AG20443 (cell line): ENCODE measurements at places on chromosomes 4 and X.

DNA sequence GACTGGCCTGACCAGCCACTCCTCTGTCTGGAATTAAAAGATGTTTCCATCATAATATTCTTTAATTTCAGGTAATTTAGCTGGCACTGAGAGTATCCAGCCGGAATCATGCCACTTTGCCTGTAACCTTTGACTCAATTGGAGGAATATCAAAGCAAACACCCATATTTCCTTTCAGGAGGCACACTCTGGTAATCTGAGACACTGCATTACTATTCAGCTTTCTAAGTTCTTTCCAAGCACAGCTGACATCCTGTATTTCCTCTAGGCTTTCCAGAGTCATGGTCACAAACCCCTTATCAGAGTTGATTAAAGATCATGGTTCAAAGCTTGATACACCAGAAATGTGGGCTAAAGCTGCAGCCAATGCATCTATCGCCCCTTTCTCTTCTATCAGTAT is 29.3 kb downstream of the INTS12 start:
- no peak for DNase-seq

- no peak for DNase-seq
These were observed 518.0 kb downstream of the TMA16 start for GRCh38 chr4:164012396-164013027.

DNA sequence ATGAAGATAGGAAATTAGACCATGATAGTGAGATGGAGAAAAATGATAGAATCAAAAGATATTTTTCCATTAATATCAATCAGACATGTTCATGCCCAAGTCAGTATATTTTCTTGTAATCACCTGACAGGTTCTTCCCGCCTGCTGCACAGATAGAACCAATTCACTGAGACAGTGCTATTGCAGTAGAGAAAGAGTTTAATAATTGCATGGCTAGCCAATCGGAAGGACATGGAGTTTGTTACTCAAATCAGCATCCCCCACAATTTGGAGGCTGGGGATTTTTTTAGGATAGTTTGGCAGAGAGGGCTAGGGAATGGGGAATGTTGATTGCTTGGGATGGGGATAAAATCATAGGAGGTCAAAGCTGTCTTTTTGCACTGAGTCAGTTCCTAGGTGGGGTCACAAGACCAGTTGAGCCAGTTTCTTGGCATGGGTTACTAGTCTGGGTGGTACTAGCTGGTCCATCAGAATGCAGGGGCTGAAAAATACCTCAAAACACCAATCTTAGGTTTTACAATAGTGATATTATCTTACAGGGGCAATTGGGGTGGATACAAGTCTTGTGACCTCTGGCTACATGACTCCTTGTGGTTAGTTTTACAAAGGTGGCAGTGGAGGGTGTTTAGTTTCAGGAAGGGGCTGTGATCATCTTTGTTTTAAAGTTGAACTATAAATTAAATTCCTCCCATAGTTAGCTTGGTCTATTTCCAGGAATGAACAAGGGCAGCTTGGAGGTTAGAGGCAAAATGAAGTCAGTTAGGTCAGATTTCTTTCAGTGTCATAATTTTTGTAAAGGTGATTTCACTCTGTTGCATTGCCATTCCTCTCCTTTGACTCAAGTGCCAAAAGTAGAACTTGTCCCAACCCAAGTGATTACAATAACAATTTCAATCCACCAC is 100.3 kb upstream of the PDE5A start:
- DNase-seq, result no peak

DNA sequence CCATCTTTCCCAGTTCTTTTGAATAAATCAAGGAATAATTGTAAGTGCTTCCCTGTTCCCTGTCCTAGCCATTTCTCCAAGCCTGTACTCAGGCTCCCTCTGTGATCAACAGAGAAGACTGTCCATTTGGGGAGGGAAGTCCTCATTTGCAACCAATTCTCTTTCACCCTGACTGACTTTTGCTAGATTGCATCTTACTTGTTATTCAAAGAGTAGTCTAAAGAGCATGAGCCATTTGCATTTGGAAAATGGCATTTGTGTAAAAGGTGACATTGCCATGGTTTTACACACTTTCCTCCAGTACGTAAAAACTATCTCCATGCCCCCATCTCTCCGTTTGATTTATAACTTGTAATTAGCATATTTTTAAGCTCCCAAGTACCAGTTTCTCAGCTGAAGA is 110.6 kb downstream of the MBNL3 start:
- DNase-seq, result no peak

- DNase-seq, result peak; percentile 65
These were observed 12.7 kb upstream of the GTPBP6 start for GRCh38 chrX:331151-331824.

GRCh38 chrX:3271834-3272186 is 74.6 kb downstream of the MXRA5 start:
- DNase-seq, result peak; percentile 54

DNA sequence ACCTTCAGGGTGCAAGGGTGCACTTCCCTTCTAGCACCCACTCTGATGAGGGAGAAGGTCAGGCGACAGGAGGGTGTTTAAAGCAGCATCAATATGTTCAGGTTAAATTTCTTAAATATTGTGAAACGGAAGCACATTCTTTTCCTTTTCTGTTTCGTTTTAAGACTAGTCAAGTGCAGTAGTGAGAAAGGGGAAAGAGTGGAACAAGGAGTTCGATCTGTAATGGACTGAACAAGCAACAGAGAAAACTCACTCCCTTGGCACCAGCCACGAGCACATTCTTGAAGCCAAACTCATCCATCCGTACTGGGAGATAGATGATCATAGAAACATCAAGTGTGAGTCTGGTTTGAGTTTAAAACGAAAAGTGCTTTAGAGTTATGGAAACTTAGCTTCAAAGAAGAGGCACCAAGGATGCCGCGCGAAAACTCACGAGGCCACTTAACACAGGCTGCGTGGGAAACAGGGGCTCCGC is 815 bp downstream of the FAM53A start:
- DNase-seq, result peak; percentile 66

- DNase-seq, result peak; percentile 66
These were observed 58.6 kb upstream of the DCTD start for GRCh38 chr4:182975806-182976205.

DNA sequence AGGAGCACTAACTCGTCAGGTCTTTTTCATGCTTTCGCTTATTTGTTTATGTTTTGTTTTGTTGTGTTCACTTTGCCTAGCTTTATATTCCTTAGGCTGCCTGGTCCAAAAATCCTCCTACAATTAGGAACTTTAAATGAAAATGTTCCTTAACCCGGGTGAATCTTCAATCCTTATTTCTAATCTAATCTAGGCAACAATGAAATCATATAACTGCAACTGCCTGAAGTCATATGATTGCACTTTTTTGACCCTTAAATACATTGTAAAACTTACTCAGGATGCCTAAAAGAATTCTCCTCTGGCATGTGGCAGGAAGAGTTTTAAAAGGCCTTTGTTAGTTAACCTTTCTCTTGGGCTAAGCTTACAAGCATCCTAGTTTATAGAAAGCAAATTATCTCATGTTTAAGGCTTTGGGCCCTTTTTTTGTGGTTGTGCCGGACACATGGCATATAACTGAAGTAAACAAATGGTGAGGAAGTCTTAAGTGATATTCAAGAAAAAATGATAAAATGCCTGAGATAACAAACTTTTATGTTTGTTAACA is 279.4 kb downstream of the FAT4 start:
- DNase-seq, result no peak

DNA sequence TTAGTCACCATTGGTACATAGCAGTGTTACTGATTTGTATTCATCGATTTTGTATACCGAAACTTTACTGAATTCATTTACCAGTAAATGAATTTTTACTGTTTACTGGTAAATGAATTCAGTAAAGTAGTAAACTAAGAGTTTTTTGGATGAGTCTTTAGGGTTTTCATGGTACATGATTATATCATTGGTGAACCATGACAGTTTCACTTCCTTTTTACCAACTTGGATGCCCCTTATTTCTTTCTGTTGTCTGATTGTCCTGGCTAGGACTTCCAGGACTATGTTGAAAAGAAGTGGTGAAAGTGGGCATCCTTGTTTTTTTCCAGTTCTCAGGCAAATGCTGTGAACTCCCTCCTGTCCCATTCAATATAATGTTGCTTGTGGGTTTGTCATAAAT is 494.9 kb downstream of the GALNTL6 start:
- DNase-seq, result no peak

DNA sequence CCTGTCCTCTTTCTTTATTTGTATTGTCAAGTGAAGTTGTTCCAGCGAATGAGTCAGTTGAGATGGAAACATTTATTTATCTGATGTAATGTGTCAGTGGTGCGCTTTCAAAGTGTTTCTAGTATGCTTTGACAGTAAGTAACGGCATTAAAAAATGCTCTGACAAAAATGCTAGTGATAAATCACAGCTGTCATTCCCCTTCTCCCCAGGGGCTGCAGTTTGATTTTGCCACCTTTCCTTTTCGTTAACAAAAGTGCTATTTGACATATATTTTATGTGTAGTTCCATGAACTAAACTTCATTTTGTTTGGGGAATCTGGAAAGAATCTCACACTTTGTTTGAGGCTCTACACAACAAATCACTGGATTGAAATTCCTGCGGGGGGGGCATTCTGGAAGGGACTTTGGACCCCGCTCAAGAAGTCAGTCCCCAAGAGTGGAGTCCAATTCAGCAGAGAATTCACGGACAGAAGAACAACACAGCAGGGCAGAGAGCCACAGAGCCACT is 7.6 kb upstream of the TBC1D19 start:
- DNase-seq, result peak; percentile 52

- no peak for DNase-seq
These were observed 170.6 kb downstream of the KDR start for GRCh38 chr4:54954656-54955388.

- DNase-seq, result peak; percentile 75
These were observed 88.5 kb downstream of the KIT start for GRCh38 chr4:54746218-54746617.

- no peak for DNase-seq
These were observed 116.9 kb downstream of the RASL11B start for GRCh38 chr4:52979020-52979419.

DNA sequence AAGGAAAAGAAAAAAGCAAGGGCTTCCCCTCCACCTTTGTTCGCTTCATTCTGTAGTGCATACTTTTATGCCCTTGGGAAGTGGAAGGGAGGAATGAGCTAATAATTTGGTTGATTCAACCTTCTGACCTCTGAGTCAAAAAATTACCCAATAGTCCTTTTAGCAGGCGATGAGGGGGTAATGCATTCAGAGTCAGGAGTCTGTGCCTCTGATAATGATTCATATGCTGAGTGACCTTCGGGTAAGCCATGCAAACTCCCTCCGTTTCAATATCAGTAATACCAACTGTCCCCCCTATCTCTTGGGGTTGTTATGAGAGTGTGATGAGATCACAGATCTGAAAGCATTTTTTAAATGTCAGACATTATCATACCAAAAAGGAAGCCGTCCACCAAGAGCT is 41.6 kb upstream of the ACSL4 start:
- peak; percentile 70 for DNase-seq

DNA sequence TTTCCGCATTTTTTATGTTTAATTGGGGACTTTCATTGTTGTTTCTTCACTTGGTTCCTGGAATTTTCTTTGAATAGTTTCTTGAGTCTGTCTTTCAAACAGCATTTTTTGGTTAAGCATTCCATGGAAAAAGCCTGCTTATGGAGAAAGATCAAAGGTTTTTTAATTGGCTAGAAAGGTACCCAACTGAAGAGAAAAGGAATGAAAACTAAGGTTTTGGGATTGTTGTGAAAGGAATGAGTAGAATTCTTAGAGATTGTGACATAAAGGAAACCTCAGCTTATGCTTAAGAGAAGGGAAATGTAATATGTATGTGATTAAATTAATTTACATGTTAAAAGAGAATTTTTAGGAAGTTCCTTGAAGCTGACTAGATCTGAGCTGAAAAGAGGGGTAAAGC is 82.8 kb downstream of the CCKAR start:
- no peak for DNase-seq

DNA sequence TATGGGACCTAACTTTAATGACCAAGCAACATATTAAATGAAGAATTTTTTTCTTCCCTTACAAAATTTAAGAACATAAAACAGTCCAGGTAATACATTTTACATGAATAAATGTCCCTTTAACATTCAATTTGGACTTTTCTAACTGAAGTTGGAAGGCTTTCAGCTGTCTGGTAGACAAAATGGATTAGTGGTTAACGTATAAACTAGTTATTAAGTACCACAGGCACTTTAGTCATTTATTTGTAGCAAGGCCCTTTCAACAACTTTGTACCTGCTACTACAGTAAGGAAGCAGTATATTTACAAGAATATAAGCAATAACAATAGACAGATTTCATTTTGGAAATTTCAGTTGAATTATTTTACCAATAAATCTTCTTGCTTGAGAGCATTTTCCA is 152.5 kb upstream of the TENT5D start:
- no peak for DNase-seq

GRCh38 chr4:56906489-56907393 is 959 bp upstream of the REST start:
- DNase-seq, result no peak

DNA sequence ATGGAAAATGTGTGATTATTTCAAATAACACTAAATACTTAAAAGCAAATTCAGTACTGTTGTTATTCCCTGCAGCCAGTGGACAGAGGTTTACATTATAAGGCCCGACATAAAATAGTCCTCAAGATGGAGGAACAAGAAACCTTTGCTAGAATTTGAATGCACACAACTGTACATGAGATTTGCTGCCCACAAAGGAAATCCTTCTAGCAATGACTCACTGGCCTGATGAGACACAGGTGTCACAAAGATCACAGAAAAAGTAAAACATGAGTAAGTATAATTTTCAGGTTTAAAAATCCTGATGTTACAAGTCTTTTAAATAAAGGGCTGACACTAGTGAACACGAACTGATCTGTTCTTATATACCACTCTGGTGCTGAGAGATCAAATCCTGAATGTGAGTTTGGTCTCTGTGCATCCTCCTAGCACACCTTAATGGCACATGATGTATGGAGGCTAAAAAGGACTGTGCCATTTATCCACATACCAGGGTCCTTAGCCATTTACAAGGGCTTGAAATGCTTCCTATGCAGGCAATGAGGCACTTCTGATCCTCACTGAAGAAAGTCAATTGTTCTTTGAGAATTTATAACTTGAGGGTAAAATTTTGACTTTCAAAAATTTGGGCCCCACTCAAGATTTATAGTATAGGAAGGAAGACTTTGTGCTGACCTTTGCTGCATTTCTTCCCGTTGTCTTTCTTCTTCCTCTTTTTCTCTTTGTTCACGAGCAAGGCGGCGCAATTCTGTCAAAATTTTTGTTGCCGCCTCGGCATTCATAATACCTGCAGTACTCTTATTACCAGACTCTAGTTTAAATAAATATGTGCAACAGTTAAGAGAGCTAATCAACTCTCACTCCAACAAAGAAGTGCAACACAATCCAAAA is 23.0 kb downstream of the MAP7D3 start:
- DNase-seq, result no peak
